T-helper 9 cell (primary cell): ENCODE measurements at places on chromosomes 5 and 9.

GRCh38 chr9:88995627-88996026, 4.4 kb downstream of the S1PR3 start:
- no peak for DNase-seq

DNA sequence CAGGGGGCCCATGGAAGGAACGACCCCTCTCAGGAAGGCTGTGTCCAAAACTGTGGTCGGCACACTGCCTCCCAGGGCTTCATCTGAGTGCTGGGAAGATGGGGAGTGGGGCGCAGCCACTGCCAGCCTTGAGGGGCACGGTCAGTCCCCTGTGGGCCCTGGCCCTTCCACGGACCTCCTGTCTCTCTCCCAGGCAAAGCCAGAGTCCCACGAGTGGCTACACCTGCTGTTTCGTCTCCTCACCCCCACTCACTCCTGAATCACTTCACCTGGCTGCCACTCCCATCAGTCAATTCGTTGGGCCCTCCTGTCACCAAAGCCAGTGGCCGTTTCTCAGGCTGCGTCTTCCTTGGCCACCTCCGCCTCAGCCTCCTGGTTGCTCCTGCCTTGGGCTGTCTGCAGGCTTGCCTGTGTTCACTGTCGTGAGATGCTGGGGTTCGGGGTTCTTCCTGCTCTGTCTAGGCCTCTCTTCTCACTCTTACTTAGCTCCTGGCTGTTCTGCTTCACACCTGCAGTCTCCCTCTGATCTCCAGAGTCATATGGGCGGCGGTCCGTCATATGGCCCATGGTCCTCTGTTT, 58.8 kb upstream of the RNF130 start:
- no peak for DNase-seq

GRCh38 chr5:69032009-69032408, 61.8 kb upstream of the SLC30A5 start:
- DNase-seq: no peak

GRCh38 chr5:54644226-54644625, 126.7 kb downstream of the SNX18 start:
- DNase-seq: no peak

- DNase-seq: no peak
Measured at GRCh38 chr5:139091439-139092156, 106.6 kb downstream of the SIL1 start.

GRCh38 chr9:83966209-83966582, 13.8 kb downstream of the HNRNPK start:
- DNase-seq: no peak

GRCh38 chr9:7169717-7170389, 412.1 kb downstream of the KDM4C start:
- DNase-seq: no peak

DNA sequence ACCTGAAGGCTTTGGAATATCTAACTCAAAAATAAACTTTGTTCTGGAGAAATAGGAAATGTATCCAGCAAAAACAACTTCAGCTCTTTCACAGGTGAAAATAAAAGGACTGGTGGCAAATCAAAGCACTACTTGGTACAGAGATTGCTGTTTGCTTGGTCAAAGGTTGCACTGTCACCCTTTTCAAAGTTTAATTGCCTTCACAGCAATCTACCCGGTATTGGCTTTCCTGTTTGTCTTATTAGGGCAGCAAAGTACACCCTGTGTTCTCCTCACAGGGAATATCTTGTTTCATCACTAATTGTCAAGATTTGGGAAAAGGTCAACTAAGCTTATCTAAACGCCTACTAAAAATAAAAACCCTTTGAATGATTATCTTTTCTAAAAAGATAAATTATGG, 214.1 kb upstream of the ADCY2 start:
- DNase-seq: no peak

DNA sequence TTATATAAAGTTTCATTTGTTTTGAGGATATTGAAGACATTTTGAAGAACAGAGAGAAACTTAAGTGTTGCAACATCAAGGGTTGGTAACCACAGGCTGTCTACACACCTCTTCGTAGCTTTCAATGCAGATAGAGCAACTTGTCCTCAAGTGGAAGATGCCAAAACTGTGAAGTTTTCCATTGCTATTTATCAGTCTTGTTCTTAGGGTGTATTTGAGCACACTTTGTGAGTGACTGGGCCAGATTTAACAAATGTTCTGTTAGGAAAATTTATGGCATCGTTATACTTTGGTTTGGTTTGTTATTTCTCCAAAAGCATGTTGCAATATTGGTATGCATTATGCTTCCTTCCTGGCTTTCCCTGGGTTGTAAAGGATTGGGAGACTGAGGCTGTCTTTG, 31.6 kb downstream of the NNT start:
- DNase-seq: no peak

DNA sequence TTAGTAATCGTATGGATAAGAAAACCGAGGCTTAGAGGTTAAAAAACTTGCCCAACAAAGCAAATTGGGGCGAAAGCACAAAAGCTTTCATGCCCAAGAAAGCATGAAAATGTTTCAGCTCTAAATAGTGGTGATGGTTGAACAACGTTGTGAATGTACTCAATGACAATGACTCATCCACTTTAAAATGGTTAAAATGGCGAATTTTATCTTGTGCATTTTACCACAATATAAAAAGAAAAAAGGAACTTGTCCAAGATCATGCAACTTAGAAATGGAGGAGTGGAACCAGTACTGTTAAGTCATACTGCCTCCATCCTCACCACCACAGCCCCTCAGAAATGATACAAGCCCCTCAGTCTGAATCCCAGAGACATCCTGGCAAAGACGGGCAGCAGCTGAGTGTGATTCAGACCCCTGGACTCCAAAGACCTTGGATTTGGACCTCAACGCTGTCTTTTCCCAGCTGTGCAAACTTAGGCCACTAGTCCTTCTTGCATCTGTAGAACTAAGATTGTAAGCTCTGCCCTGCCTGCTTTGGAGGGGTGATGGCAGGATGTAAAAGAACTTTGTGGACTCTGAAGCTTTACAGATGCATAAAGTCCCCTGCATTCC, 158.4 kb downstream of the GABBR2 start:
- no peak for DNase-seq

DNA sequence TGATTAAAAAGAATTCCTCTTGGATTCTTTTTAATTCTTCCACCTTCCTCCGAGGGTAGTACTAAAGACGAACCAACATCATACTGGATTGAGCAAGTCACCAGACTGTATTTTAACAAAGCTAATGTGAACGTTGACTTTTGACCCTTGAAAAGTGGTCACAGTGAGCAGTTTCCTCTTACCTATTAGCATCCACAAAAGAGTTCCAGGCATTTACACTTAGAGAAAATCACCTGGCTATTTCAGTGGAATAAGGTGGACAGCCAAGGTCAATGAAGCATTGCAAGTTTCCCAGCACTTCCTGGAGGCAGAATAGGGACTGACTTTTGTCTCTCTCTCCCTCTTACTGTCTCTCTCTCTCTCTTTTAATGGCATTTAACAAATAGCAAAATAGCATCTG, 145.1 kb upstream of the DAB2 start:
- no peak for DNase-seq

GRCh38 chr9:72950875-72951442, 1.9 kb downstream of the ALDH1A1 start:
- no peak for DNase-seq

GRCh38 chr9:3909966-3910650, 384.3 kb upstream of the RFX3 start:
- DNase-seq: no peak

DNA sequence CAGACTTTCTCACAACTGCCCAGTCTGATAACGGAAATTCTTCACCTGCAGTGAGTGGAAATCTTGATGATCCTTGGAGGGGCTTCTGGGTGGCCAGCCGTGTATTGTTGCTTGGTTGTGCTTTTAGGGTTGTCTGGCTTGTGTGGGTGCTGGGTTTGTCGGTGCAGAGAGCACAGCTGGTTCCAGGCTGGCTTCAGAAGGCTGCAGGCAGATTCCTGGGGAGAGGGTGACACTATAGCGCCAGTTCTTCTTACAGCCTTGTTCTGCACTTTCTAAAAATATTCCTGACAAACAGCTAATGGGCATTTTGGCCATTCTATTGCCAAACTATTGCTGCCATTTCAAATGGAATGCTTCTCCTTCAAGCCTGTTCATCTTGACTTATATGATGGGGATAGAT, 99.3 kb downstream of the PDZD2 start:
- DNase-seq: no peak

- no peak for DNase-seq
Measured at GRCh38 chr9:99262949-99263418, 40.9 kb downstream of the SEC61B start.

GRCh38 chr9:110769667-110770066, 101.1 kb downstream of the MUSK start:
- no peak for DNase-seq

DNA sequence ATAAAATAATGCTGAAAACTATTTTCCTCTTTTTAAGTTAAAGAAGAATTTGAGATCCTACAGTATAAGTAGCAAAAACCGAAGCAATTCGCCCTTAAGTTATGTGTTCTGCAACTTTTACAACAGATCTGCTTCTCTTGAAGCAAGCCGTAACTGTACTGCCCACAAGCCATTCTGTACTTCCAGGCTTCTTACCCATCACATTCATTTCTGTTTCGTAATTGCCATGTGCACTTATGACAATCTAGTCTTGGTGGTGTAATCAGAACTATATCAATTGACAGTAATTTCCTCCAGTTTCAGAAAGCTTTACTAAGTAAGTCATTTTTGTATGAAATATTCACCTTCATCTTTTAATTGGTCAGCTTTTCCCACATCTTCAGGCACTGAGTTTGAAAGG, 13.8 kb downstream of the SGTB start:
- DNase-seq: no peak

- DNase-seq: no peak
Measured at GRCh38 chr5:9490494-9491097, 55.3 kb downstream of the SEMA5A start.

- no peak for DNase-seq
Measured at GRCh38 chr9:130214776-130215340, 42.7 kb downstream of the NCS1 start.

DNA sequence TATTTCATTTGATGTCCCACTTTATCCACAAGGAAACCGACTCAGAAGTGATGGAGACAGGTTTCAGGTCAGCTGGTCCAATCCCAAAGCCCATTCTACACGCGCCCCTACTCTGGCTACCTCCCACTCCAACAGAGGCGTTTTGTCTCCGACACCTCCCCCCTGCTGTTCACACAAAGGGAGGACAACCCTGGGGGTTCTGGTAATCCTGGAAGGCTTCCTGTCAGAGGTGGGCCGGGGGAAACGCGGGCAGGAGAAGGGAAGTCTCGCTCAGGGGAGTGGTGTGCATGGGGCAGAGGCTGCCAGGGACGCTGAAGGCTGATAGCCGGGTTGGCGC, 39.7 kb upstream of the GABRP start:
- no peak for DNase-seq

- DNase-seq: no peak
Measured at GRCh38 chr5:52804981-52805380, 17.3 kb downstream of the ITGA1 start.

DNA sequence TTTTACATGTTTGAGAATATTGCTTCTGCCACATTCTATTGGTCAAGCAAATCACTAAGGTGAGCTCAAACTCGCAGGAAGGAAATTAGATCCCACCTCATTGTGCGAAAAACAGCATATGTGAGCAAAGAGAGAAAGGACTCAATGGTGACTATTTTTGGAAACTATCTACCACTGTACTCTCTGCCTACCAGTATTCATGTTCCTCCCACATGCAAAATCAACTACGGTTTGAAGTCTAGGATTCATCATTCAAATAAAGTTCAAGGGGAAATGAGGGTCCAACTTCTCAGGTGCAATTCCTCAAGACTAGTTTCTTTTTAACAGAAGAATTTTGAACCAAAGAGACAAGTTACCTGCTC, 60.6 kb downstream of the FAM174A start:
- DNase-seq: no peak

DNA sequence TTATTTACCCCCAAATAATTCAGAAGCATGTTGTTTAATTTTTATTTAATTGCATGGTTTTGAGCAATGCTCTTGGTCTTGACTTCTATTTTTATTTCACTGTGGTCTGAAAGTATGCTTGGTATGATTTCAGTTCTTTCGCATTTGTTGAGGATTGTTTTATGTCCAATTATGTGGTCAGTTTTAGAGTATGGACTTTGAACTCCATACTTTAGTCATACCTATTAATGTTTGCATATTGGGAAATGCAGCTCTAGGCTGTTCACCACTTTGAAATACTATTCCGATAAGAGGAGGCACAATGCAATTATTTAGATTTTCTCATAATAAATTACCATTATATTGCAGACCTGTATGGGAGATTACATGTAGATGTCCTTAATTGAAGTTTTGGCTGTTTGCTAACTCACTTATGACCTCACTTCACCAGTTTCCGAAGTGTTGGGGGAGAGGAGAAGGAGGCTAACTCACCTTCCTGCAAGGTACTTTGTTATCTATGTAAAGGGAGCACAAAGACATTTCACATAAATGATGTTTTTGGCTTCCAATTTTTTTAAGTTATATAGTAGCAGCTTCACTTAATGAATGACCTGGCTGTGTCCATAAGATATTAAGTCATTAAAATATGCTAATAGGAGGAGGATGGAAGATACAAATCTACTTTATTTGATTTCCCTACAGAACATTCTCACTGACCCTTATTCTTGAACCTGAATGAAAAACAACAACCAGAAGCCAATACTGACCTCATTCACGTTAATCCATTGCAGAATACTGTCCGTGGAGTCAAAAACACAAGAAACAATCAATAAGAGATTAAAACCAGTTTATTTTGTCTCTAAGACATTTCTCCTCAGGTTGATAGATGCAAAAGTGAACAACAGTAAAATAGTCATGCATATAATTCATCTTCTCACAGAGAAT, 970.3 kb upstream of the ARRDC3 start:
- DNase-seq: no peak

DNA sequence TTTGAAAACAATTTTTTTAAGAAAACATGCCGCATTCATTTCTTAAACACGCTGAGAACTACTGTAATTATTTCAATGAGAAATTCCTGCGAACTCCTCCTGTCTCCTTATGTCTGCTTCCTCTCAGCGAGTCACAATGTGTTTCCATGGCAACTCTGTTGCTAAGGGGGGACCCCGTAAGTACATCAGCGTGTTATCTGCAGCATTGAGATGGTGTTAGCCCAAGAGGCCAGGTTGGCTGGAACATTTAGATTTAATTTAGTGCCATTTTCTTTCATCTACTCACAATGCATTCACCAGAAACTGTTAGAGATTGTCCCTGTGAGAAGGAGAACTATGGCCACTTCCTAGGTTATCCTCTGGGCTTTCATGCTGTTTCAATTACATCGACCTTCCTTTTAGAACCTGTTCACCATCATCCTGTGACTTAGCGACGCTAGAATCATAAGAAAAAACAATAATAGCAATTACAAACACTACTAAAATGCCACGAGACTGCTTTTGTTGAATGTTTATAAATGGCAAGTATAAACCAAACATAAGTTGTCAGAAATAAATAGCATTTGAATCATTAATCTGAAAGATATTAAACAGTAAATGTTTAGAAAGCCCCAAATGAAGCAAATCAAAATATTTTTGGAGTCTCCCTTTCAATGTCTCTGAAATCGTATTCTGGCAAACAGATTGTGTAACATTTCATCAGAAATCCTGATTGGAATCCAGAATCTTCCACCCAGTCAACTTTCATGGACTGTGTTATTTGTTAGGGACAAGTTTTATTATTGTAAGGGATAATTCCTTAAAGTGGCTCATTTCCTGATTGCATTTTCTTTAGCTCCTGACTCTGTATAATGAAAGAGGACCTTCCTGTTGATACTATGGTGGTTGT, 39.7 kb upstream of the SHC3 start:
- DNase-seq: no peak
